ENCODE measurements at places on chromosomes 12 and 14. TPM values are rescaled to one million over a fixed set of nuclear protein-coding genes. Genes with fewer than 3 reads are reported as not detected.

GRCh38 chr12:2306735-2307134, 253.9 kb downstream of the CACNA1C start:
- no peak for ATAC-seq

AP1G2 gene
- 23.2 TPM for total RNA-seq

DNA sequence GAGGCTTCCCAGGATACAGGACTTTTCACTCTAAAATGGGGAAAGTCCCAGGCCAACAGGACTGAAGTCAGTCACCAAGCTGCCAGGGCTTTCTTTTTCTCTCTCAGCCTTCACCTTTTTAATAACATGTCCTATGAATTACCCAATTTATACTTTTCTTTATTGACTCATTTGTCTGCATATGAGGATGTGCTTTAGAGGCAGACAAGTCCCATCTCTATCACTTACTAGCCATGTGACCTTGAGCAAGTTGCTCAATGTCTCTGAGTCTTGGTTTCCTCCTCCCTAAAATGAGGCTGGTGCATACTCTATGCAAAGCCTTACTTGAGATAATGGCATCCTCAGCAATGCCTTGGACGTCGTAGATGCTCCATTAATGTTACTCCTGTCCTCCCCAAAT, 98.1 kb upstream of the TMPO start:
- no peak for ATAC-seq

CMA1 gene
- not detected for total RNA-seq

IL26 gene
- total RNA-seq: not detected

PTPRO gene
- total RNA-seq: 25.7 TPM

PROX2 gene
- total RNA-seq: 0.58 TPM
